NCI-H187 treated with DMSO at 0.1 percent for 48 hours (cell line): ENCODE measurements at places on chromosomes 1 and 21.

GRCh38 chr1:198220428-198220827, 63.6 kb downstream of the NEK7 start:
- DNase-seq: no peak

DNA sequence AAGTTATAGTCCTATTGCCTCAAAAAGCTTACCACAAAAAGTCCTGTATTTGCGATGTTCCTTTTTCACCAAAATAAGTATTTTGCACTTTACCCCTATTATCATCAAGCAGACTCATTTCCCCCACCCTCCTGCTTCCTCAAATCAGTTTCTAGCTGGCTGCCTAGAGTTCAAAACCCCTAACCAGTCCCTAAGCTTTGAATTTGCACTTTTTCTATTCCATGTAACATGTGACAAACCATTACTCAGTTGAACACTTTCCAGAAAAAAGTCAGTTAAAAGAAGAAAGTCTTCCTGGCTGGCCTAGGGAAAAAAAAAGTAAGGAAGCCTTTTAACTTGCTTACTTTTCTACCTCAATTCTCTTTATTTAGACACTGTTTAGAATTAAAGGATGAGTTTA, 8.2 kb downstream of the CEP170 start:
- no peak for DNase-seq

DNA sequence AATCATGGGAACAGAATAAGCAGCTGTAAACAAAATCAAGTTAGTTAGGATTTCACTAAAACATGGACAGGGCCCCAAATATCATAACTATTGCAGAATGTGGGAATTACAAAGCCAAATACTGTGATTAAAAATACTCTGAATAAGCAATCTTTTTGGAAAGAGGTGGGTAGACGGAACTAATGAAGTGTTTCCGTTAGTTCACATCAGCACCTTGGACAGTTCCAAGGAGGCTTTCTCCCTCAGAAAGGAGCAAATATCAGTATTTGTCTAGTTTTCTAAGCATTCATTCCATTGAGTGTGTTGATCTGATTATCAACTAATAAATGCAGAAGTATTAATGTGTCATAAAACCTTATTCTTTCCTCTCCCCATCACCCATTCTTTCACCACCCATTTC, 97.4 kb downstream of the FAM78B start:
- DNase-seq: no peak

GRCh38 chr1:201487742-201488141, 18.8 kb upstream of the PHLDA3 start:
- DNase-seq: no peak

DNA sequence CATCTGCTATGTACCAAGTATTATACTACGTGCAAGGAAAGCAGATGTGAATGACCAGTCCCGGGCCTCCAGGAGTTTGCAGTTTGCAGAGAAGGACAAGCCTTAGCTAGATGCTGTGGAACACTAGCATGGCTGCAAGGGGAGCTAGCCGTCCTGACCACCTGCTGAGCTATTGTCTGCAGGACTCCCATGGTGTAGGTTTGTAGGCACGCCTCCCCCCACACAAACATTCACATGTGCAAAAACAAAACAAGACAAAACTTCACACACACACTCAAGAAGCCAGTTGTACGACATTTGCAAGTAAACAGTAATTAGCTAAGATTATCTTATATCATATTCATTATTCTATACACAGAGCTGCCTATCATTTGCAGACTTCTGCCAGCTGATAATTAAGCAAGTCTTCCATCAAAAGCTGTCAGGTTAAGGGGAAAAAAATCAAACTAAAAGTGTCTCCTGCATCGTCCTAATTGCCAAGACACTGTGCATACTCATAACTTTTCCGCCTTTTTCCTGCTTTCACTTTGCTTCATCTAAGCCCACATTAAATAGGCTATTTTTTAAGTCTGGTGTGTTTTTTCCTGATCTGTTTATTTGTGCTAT, 10.7 kb upstream of the HNRNPU start:
- no peak for DNase-seq

DNA sequence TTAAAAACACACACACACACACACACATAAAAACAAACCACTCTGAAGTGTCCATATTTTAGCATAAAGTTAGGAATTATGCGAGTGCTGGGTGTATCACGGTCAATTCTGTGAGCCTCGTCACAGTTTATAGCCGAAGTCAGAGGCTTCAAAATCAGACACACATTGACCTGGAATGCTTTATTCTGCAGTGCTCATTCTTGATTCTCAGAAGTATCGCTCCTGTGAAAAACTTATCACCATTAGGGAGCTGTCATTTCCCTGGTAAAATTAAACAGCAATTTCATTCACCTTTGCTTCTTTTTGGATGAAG, 8.7 kb upstream of the IRF2BP2 start:
- DNase-seq: no peak

DNA sequence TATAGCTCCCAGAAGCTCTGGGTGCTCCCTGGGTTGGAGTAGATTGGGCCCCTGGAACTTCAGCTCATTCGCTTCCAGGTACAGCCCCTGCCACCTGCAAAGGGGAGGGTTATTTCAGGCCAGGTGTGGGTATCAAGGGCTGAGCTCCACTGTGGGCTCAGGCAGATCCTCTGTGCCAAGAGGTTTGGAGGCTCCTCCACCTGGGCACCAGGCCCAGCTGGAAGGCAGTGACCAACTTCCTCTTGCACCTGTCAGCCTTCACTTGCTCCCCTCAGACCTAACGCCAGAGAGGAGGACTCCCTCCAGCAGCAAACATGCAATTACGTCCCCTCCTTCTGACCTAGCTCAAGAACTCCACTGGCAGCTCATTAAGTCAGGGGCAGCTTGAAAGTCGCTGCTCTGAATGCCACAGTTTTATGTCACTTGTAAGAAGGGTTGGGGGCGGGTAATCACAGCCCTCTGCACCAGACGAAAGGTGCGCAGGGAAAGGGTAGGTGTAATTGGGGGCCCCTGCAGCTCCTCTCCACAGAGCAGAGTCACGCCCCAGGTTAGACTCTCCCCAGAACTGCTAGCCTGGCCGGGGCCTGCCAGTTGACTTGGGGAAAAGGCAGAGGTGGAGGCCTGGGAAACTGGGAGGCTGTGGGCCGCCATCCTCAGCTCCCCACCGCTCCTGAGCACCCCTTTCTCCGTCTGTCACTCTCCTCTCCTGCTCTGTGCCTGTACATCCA, 125.0 kb upstream of the TMPRSS2 start:
- DNase-seq: no peak

GRCh38 chr1:20278692-20279130, 12.0 kb upstream of the VWA5B1 start:
- DNase-seq: no peak

GRCh38 chr1:240464099-240464498, 147.9 kb downstream of the GREM2 start:
- DNase-seq: no peak

- no peak for DNase-seq
Measured at GRCh38 chr1:38860454-38860795, 853 bp upstream of the RRAGC start.

GRCh38 chr1:10626131-10626731, 151.5 kb downstream of the PEX14 start:
- DNase-seq: no peak

DNA sequence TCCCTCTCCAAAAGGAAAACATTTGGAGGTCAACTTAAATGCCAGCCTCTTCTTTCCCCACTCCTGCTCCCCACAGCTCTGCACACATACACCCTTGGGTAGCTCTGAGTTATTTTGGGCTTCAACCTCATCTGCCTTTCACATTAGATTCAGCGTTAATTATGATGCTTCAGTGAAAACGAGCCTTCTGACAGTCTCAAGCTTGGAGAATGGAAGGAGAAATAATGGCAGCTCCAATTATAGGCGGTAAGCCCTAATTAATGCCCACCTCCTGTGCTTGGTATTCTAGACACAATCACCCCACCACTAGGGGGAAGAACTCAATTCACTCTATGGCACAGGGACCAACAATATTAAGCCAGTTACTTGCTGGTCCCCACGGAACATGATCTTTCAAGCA, 397.9 kb downstream of the BRINP2 start:
- no peak for DNase-seq

DNA sequence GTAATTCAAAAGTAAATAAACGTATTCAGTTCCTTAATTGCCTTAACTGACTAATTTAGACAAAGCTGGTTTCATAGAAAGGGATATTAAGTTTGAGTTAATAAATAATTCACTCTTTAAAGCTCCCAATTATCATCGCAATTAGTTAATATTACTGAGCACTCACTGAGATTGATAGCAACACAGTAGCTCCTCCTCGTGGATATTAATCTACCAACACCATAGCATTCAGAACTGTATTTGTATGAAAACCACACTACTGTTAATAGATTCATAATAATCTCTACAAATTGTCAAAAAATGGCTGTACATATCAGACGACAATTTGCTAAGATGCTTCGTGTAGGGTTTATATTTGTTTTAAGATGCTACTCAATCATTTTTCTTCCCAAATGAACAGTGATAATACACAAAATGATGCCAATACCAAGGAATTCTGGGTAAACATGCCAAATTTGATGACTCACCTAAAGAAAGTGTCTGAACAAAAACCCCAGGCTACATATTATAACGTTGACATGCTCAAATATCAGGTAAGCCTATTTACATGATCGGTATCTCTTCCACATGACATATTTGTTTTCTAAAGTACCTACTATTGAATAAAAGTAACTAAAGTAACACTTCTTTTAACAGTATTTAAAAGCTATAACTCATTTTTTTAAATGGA, 18.8 kb upstream of the DYNLT5 start:
- no peak for DNase-seq

DNA sequence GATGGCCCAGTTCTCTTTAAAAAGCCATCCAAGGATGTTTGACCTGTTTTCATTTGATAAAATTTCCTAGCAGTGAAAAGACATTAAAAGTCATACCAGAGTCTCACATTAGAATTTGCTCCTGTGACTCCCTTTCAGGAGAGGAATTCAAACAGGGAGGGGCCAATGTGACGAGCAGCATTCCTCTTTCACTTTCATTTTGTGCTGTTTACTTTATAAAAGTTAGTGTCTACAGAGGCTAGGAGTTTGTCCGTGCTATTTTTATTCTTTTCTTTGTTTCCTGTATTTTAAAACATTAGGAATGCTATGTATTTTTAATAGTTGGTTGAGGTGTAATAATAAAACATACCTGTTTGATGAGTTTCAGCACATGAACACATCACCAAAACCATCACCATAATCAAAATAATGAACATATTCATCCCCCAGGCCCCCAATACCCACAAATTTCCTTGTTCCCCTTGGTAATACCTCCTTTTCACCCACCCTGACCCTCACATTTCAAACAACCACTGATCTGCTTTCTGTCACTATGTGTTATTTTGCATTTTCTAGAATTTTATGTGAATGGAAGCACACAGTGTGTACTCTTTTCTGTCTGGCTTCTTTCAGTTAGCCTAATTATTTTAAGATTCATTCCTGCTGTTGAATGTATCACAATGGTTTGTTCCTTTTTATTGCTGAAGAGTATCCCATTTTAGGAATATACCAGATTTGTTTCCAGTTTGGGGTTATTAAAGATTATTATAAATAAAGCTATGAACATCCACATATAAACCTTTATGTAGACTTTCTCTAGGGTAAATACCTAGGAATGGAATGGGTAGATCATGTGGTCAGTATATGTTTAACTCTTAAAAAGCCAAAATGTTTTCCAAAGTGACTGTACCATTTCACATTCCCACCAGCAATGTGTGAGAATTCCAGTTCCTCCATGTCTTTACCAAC, 129.5 kb downstream of the TENT5C start:
- no peak for DNase-seq

DNA sequence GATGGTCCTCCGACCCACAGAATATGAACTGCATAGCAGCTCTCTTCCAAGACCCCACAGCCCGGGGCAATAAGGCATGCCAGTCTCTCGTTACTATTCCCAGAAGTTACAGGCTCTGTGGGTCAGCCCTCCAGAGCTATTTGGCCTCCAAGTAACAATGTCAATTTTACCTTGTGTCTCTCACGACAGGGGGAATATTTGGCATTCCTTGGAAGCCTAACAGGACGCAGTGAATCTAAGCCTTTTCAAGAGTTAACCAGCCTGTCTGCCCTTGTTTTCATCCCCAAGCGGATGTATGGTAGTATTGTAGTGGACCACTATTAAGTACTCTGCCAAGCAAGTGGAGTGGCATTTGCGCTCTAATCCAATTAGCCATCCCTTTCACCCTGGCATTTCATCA, 24.4 kb upstream of the GNG4 start:
- DNase-seq: no peak

DNA sequence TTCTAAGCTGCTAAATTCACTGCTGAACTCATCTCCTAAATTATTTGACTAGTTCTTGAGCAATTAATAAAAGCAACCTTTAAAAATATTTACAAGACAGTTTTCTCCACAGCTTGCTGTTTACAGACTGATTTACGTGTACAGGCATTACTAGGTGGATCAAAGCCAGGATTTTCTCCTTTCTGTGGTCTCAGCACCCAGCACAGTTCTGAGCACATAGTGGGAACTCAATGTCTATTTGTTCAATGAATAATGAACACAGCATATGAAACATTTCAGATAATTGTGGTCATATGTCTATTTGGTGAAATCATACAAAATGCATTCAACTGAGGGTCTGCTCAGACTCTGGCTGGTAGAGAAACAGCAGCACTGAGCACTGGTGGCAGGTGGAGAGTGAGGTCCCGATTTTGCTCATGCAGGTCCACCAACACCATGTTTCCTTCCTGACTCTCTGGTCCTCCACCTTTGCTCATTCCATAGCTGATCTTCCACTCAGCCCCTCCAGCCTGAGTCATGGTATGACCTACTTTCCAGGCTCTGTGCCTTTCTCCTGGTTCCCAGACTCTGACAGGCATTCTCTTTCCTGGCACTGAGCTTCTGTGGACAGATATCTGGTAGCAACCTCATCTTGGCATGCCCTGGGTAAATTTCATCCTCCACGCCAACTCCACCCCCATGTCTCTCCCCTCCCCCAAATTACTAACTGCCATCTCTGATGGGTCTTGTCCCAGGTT, 311.3 kb downstream of the TGFB2 start:
- no peak for DNase-seq

DNA sequence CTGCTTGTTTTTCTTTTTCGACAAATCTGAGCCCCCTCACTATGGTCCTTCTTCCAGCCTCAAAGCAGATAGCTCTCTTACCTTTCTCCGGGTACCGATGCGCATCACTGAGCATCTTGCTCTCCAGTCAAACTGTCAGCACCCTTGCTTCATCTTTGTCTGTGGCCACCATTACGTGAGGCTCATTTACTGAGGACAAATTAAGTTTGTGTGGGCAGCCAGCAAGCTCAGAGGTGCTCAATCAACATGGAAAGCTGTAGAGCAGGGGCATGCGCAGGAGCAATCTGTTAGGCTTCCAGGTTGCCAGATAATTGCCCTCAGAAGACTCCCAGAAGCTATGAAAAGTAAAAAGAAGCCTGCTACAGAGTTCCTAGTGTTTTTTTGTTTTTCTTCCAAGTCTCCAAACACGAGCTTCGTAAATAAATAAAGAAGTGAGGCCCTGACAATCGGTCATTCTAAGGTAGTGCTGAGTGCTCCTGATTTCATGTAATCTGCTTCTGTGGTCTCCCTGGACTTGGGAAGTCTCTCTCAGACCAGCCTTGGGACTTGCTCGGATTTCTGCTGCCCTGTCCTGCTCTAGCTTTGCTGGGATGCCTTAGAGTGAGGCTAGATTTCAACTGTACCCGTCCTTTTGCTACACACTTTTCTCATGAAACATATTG, 1.8 kb downstream of the C1orf53 start:
- no peak for DNase-seq
